ENCODE measurements at places on chromosomes 5 and 9. TPM values are rescaled to one million over a fixed set of nuclear protein-coding genes. Genes with fewer than 3 reads are reported as not detected.

Gene CCIN
- not detected for polyA plus RNA-seq

DNA sequence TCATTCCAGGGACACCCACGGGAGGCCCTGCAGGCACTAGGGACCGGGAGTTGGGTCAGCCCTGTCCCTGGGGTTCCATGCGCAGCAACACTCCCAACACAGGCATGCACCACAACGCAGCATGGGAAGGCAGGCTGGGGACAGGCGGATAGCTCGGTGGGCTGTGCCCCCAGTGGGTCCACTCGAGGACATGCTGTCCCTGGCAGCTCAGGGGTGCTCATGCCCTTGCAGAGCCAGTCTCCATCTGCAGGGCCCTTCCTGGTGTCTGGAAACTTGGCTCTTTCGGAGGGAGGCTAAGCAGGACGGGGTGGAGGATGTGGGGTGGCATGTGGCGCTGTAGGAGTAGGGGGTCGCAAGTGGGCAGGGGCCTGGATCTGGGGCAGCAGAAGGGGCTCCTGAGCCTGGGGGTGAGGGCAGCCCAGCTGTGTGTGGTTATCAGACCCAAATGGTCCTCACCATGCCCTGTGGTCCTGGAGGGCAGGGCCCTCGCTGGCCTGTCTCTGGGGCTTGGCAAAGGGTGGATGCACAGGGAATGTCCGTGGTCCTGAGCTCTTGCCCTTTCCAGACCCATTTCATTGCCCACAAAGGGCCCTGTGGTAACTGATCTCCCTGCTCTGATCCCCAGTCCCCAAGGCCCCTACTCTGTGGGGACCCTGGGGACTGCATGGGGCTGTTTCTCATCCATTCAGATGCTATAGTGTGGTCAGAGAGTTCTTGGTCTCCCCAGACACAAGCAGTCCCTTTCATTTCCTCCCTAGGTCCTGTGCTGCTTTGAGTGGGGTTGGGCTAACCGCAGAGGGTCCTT lies 90.3 kb upstream of the PHYKPL start:
- DNase-seq, result no peak

GRCh38 chr5:8897316-8897715 lies 648.6 kb downstream of the SEMA5A start:
- DNase-seq, result no peak

Gene ATP10B
- polyA plus RNA-seq, result not detected

- no peak for DNase-seq
Observed at GRCh38 chr9:112838342-112838741, 52.3 kb downstream of the SLC46A2 start.

Gene GRK6
- 13.2 TPM for polyA plus RNA-seq

GRCh38 chr5:10579536-10580521 lies 16.0 kb downstream of the ANKRD33B start:
- DNase-seq, result no peak

DNA sequence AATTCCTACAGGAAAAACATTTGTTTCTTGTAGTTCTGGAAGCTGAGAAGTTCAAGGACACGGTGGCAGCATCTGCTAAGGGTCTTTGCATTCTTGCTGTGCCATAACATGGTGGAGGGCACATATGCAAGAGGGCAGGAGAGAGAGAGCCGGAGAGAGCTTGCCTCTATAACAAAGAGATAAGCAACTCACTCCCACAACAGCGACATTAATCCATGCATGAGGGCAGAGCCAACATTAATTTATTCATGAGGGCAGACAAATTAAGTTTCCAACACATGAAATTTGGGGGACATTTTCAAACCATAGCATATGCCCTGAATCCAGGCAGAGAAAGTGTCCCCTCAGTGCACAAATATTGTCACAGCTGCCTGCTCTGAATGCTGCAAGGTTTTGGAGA lies 4.4 kb upstream of the GTF3C5 start:
- DNase-seq, result no peak

GRCh38 chr5:128099944-128100343 lies 16.4 kb downstream of the SLC12A2 start:
- DNase-seq, result no peak

DNA sequence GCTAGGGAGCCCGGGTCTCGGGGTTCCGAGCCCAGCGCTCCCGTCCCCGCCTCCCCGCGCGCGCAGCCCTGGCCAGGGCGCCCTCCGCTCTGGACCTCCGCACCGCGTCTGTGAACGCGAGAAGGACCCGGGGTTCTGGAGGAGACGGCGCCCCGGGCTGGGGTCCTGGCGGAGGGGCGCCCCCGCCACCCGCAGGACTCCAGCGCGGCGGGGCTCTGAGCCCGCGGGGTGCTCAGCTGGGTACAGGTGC lies 431 bp downstream of the TMOD1 start:
- no peak for DNase-seq

DNA sequence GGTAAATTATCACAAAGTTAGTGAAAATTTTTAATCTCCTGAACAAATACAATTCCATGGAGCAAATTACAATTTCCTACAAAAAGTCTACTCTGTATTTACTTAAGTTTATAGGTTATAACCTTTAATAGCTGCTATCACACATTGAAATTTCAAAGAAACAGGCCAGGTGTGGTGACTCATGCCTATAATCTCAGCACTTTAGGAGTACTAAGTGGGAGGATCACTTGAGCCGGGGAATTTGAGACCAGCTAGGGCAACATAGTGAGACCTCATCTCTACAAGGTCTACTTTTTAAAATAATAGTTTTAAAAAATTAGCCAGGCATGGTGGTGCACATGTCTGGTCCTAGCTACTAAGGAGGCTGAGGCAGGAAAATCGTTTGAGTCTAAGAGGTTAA lies 50.3 kb downstream of the HINT1 start:
- no peak for DNase-seq

DNA sequence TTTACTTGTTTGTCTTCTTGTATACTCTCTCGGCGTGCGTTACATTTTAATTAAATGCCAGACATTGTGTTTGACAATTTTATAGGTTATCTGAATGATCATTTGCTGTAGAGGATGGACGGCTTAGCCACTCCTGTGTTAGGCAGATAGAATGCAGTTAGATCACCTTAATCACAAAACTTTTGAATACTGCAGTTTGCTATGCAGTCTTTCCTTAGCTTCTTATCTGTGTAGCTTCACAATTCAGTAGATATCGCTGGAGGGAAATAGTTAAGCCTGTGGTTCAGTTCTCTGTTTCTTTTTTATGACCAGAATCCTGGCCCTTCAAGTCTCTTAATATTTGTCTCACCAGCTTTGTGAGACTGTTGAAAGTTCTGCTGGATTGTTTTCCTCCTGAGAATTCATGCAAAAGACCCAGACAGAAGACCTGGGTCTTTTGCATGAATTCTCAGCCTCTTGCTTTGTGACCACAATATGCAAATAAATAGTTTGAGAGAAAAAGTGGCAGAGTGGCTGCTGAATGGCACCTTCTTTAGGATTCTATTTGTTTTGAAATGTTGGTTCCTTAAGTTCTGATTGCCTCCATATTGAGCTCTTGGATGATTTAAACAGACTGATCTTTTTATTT lies 40.2 kb downstream of the RASA1 start:
- DNase-seq, result no peak

Gene UBE2QL1
- not detected for polyA plus RNA-seq

Gene KLF4
- polyA plus RNA-seq, result 0.55 TPM

- no peak for DNase-seq
Observed at GRCh38 chr5:116038817-116039216, 6.5 kb downstream of the ARL14EPL start.

DNA sequence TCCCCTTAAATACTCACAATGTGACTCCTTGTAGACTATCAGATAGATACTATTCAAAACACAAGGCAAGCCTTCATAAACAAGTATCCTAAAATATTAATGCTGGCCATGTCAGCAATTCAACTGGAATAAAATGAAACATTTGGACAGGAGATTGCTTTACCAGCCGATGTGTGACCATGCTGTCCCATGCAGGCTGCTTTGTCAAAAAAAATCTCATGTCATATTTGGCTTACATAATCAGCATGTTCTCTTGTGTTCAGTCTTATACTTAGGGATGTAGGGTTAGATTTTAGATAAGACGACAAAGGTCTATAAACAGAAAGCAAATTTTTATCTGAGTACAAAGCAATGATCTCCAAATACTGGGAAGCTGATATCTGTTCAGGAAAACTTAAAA lies 108.5 kb downstream of the NR6A1 start:
- DNase-seq, result no peak

GRCh38 chr9:23492126-23493002 lies 333.7 kb downstream of the ELAVL2 start:
- DNase-seq, result peak; percentile 31

GRCh38 chr5:72154076-72154756 lies 46.9 kb downstream of the MAP1B start:
- no peak for DNase-seq

Gene ITGA2
- polyA plus RNA-seq, result 58.3 TPM

Gene MPDZ
- 12.1 TPM for polyA plus RNA-seq

DNA sequence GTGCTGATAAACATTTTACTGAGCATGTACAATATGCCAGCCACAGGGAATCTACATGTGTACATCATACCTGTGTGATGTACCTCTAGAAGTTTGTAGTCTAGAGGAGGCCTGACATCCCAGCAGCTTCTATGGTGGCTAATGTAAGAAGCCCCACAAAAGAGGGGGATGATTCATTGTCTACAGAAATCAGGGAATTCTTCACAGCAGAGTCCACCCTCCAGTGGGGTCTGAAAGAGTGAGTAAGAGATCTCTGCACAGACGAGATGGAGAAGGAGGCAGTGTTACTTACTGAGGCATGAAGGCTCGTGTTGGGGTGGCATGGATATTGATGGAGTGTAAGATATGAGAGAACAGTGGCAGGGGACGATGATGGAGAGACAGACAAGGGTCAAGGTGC lies 103.0 kb downstream of the NTRK2 start:
- DNase-seq, result no peak

Gene DNM1
- 0.58 TPM for polyA plus RNA-seq

GRCh38 chr5:22542340-22542739 lies 310.8 kb downstream of the CDH12 start:
- DNase-seq, result no peak

- no peak for DNase-seq
Observed at GRCh38 chr5:117425163-117425562, 850.5 kb upstream of the SEMA6A start.

GRCh38 chr9:77521091-77521490 lies 127.0 kb downstream of the GNA14 start:
- no peak for DNase-seq

GRCh38 chr9:105359892-105360291 lies 87.9 kb upstream of the FSD1L start:
- DNase-seq, result no peak

Gene SMIM33
- not detected for polyA plus RNA-seq

GRCh38 chr9:76573408-76573807 lies 114.4 kb downstream of the GCNT1 start:
- DNase-seq, result no peak

Gene MEIKIN
- polyA plus RNA-seq, result not detected

GRCh38 chr5:140608722-140609121 lies 24.3 kb downstream of the CD14 start:
- no peak for DNase-seq

DNA sequence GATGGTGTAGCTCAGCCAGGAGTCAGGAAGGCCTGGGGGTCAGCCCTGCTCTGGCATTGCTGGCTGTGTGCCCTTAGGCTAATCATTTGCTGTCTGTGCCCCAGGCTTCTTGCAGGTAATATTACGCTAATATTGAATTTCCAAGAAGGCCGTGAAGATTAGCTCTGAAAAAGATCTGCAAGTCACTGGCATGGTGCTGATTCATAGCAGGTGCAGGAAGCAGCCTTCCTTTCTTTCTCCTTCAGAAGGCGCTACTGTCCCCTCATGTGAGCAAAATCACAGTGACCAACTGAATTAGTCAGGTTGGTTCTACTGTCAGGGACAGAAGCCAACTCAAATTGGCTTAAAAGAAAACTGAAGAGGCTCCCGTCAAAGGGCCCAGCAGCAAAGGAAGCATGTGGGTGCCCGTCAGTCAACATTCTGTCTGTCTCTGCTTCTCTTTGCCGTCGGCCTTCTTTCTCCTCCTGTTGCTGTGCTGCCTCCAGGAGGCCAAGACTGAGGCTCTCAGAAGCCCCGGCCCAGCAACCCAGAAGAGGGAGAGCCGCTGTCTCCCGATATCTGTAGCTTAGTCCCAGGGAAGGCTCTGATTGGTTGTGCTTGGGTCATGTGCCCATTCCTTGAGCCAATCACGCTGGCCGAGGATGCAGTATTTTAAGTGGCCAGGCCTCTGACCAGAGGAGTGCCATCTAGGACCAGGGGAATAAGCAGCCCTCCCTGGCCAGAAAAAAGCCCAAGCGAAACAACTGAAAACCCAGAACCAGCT lies 67.8 kb upstream of the NEURL1B start:
- DNase-seq, result no peak

GRCh38 chr9:22455181-22455580 lies 8.6 kb downstream of the DMRTA1 start:
- no peak for DNase-seq

Gene BARHL1
- not detected for polyA plus RNA-seq

Gene PRDM9
- polyA plus RNA-seq, result not detected

GRCh38 chr5:53211799-53212198 lies 102.2 kb upstream of the MOCS2 start:
- no peak for DNase-seq

DNA sequence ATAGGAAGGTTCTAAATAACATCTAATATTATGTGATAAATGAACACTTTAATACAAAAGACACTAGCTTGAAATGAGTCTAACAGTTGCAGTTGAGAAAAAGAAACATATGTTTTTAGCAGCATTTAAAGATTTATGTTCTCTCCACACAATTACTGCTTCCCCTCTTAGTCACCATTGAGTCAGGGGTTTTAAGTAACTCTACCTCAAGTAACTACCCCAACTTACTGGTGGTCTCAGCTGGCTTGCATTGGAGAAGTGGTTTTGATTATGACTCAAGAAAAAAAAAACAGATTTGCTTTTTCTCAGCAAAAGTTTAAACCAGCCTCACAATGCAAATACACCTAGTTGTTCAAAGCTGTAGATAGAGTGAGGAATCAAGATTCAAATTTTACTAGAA lies 1216.5 kb upstream of the CDH9 start:
- no peak for DNase-seq

GRCh38 chr5:68587171-68587570 lies 371.6 kb downstream of the PIK3R1 start:
- DNase-seq, result no peak

Gene PLPP7
- 0.33 TPM for polyA plus RNA-seq

Gene ZNF879
- 0.83 TPM for polyA plus RNA-seq

- no peak for DNase-seq
Observed at GRCh38 chr5:142826741-142827492, 56.7 kb downstream of the ARHGAP26 start.

DNA sequence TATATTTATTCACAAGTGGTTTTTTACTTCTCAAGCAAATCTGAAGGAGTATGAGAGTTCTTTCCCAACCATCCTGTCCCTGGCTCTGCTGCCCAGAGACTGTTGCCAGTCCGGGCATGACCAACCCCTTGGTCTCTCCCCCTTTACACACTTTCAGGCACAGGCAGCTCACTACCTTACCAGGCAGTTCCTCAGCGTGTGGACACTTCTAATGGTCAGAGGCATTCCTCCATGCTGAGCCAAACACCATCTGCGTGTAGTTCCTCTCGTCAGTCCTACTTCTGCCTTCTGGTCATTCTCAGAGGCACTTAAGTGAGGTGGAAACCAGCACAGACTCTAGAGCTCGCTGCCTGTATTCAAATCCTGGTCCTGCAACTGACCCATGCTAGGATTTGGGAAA lies 56.1 kb downstream of the TSTD2 start:
- no peak for DNase-seq

Data from HepG2 (cell line).